ENCODE measurements at places on chromosomes 1 and 21.

DNA sequence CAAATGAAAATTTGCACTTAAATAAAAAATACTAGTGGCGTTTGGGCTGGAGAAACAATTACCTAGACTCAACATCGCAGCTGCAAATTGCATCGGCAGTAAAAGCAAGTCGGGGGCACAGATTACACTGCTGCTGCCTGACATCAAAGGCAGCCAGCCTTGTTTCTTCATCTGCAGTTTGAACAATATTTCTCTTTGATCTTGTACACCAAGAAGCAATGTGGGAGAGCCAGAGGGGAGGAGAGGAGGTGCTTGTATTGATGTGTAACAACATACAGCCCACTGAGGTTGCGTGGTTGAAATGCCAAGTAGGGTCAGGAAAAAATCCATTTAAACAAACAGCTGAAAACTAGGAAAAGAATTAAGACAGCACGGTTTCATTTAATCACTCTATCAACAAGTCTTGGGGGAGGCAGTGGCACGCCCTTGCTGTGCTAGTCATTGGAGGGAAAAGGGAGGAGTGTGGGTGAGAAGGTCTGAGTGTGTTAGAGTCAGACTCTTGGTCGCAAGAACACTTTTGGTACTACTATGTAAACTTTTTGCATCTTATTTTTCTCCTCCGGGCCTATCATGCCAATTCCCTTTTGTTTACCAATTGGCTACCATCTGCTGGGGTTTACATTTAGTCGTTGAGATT, 456.5 kb downstream of the OMA1 start:
- no peak for DNase-seq

DNA sequence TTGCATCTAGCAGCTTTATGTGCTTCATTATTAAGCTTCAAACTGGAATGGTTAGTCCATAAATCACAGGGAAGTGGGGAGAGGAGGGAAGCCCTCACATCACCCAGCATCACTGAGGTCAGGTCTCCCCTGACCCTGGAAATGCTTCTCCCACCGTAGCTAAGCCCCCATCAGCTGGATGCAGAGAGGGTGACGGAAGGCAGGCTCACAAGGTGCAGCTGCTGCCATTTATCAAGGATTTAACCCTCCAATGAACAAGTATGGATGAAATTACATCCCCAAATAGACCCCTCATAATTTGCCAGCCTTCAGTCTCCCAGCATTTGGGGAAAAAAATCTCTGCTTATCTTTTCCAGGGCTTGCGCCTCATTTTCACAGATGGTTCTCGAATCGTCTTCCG, 60.8 kb downstream of the PGM1 start:
- DNase-seq = no peak

- DNase-seq = no peak
Measured at GRCh38 chr21:31184459-31184858, 146.2 kb upstream of the KRTAP19-8 start.

- DNase-seq = no peak
Measured at GRCh38 chr1:11558871-11559590, 80.1 kb downstream of the DISP3 start.

- DNase-seq = no peak
Measured at GRCh38 chr1:97033949-97034348, 312.4 kb downstream of the PTBP2 start.

GRCh38 chr1:178518894-178519293, 6.0 kb downstream of the TEX35 start:
- no peak for DNase-seq

GRCh38 chr1:91720044-91720443, 165.9 kb downstream of the TGFBR3 start:
- DNase-seq = no peak

DNA sequence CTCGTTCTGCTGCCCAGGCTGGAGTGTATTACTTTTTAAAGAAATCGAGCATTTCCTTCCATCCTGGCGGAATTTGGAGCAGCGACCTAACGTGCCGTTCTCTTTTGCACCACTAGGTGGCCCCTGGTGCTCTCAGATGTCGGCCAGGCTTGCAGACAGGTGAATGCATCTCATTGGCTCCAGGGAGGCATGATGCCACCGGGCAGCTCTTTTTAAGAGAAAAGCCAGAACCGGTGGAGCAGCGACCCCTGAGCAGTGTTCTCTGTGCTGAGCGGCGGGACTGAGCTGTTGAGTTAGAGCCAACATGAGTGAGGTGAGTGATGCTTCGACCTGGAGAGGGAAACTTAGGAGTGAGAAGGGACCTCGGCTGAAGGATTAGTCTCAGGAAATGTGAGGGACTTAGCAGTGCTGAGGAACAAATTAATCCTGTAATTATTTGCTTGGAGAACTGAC, at the start of gene PCP4:
Gene PCP4 (plus strand): TSS at position 241 of the 453 bp plus-strand sequence. CDS start 64 bp downstream, at position 305.
- peak; percentile 82 for DNase-seq

GRCh38 chr1:29254346-29254745, 18.0 kb downstream of the PTPRU start:
- DNase-seq = no peak

- DNase-seq = no peak
Measured at GRCh38 chr1:71242239-71242638, 161.4 kb upstream of the ZRANB2 start.

DNA sequence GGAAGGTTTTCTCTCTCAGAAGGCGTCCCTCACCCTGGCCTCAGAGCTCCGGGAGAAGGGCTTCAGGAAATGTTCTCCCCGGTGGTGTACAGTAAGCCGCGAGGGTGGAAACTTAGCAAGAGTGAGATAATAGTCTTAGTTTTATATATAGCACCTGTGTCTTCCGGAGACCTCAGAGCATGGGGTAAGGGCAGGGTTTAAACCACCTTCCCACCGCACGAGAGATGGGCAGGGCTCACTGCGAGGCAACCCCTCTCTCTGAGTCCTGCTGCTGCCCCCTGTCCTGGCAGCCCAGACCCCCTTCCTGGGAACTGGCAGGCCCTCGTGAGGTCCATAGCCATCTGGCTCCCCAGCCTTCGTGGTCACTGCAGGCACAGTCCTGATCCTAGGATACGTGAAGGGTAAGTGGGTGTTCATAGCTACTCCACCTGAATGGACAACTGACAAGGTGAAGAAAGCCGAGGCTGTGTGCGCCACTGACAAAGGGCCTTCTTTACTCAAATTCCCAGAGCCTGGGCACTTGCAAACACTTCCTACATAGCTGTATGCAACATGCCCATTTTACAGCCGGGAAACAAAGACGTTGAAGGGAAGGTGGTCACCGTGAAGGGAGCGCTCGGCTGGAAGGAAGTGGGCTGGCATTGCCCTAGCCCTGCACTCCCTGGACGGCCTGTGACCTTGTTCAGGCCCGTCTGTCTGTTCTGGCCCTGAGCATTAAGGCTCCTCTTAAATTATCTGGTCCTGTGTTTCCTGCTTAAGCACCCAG, 26.9 kb downstream of the ITPKB start:
- DNase-seq = no peak

- DNase-seq = no peak
Measured at GRCh38 chr1:53295726-53296116, 32.1 kb downstream of the LRP8 start.

- no peak for DNase-seq
Measured at GRCh38 chr1:43366179-43366578, 1.6 kb downstream of the ELOVL1 start.

- DNase-seq = no peak
Measured at GRCh38 chr1:11417162-11417561, 61.8 kb upstream of the DISP3 start.

- no peak for DNase-seq
Measured at GRCh38 chr1:219626865-219627264, 14.0 kb upstream of the ZC3H11B start.
